Calu3 (cell line): ENCODE measurements at places on chromosomes 3 and 15.
A peak's percentile ranks its signal among the peaks of the same experiment; 100 is the strongest.

- H3K4me1 ChIP-seq: peaks cover 8% of the 10 kb centered on the region
- no peak overlapping the region for H3K27ac ChIP-seq
- H3K4me3 ChIP-seq: no peak overlapping the region
- no peaks in the 10 kb centered on the region for H3K36me3 ChIP-seq
These were observed 320.2 kb upstream of the TBC1D5 start for GRCh38 chr3:18062657-18063025.

GRCh38 chr15:64521726-64522164 lies 61.4 kb downstream of the ZNF609 start:
- DNase-seq: peak; percentile 74
- no peaks in the 10 kb centered on the region for H3K27me3 ChIP-seq
- peak overlapping the region; percentile 68 for H3K27ac ChIP-seq
- no peak overlapping the region for H3K4me3 ChIP-seq

DNA sequence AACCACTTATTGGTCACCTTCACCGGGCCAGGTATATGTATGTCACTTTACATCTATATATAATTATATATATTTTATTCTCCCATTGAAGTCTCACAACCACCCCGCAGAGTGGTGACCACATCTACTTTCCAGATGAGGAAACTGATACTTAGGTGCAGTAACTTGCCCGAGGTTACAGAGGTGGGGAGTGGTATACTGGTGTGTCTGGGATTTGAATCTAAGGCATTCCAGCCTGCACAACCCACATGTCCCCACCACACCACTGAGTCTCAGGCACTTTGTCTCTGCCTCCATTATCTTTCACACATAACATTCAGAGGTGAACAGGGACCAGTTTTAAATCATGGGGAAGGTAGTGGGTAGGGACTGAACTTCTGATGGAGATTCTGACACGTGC lies 261.4 kb downstream of the CTNNB1 start:
- H3K4me3 ChIP-seq: no peak overlapping the region
- H3K36me3 ChIP-seq: no peaks in the 10 kb centered on the region
- DNase-seq: no peak
- no peak overlapping the region for H3K27ac ChIP-seq

- DNase-seq: no peak
- peaks cover 32% of the 10 kb centered on the region for H3K4me1 ChIP-seq
- H3K27me3 ChIP-seq: no peaks in the 10 kb centered on the region
- no peak overlapping the region for H3K27ac ChIP-seq
These were observed 32.6 kb upstream of the RAP2B start for GRCh38 chr3:153129426-153129825.

GRCh38 chr3:79415356-79415755 lies 352.4 kb downstream of the ROBO1 start:
- no peaks in the 10 kb centered on the region for H3K27me3 ChIP-seq
- H3K4me1 ChIP-seq: peaks cover 8% of the 10 kb centered on the region
- H3K4me3 ChIP-seq: no peak overlapping the region
- DNase-seq: no peak

GRCh38 chr15:51117270-51117669 lies 22.6 kb upstream of the TNFAIP8L3 start:
- peaks cover 28% of the 10 kb centered on the region for H3K4me1 ChIP-seq
- no peak for DNase-seq
- no peak overlapping the region for H3K4me3 ChIP-seq
- no peaks in the 10 kb centered on the region for H3K36me3 ChIP-seq
- no peak overlapping the region for H3K27ac ChIP-seq

DNA sequence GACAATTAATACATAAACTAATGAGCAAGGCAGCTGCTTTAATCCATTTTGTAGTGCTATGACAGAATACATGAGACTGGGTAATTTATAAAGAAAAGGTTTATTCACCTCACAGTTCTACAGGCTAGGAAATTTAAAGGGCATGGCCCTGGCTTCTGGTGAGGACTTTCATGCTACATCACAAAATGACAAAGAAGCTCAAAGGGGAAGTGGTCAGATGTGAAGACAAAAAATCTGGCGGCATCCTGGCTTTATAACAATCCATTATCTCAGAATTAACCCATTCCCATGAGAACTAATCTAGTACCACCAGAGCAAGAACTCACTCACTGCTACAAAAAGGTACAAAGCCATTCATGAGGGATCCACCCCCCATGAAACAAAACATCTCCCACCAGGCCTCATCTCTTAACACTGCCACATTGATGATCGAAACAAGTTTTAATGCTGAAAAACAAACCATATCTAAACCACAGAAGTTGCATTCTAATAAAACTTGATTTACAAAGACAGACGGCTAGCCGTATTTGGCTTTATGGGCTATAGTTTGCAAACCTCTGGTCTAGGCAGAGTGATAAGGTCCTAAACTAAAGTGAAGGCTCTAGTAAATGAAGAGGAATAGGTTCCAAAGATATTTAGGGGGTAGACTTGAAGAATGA lies 44.2 kb downstream of the GSK3B start:
- H3K4me1 ChIP-seq: peaks cover 33% of the 10 kb centered on the region
- no peaks in the 10 kb centered on the region for H3K27me3 ChIP-seq
- no peak overlapping the region for H3K27ac ChIP-seq
- no peaks in the 10 kb centered on the region for H3K36me3 ChIP-seq
- no peak for DNase-seq

GRCh38 chr15:51054535-51054934 lies 40.2 kb downstream of the TNFAIP8L3 start:
- DNase-seq: no peak
- H3K27ac ChIP-seq: no peak overlapping the region
- H3K4me1 ChIP-seq: no peaks in the 10 kb centered on the region
- H3K4me3 ChIP-seq: no peak overlapping the region
- H3K36me3 ChIP-seq: no peaks in the 10 kb centered on the region

GRCh38 chr3:119955972-119956371 lies 138.3 kb downstream of the GSK3B start:
- H3K36me3 ChIP-seq: peaks cover under 1% of the 10 kb centered on the region
- DNase-seq: no peak
- H3K27me3 ChIP-seq: no peaks in the 10 kb centered on the region
- no peak overlapping the region for H3K27ac ChIP-seq
- no peaks in the 10 kb centered on the region for H3K4me1 ChIP-seq

DNA sequence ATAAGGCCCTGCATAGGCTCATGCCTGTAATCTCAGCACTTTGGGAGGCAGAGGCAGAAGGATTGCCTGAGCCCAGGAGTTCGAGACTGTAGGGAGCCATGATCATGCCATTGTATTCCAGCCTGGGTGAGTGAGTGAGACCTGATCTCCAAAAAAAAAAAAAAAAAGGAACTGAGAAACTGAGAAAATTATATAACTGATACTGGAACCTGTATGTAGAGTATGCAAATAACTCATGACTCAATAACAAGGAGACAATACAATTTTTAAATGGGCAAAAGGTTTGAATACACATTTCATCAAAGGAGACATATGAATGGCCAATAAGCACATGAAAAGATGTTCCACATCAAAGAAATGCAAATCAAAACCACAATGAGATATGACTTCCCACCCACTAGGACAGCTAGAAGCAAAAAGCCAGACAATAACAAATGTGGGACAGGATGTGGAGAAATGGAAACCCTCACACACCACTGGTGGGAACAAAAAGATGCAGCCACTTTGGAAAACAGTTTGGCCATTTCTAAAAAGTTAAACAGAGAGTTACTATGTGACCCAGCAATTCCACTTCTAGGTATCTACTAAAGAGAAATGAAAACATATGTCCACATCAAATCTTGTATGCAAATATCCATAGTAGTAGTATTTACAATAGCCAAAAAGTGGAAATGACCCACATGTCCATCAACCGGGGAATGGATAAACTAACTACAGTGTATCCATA lies 70.7 kb downstream of the IQSEC1 start:
- H3K4me1 ChIP-seq: peaks cover 15% of the 10 kb centered on the region
- no peaks in the 10 kb centered on the region for H3K27me3 ChIP-seq
- no peaks in the 10 kb centered on the region for H3K36me3 ChIP-seq
- no peak overlapping the region for H3K4me3 ChIP-seq
- DNase-seq: no peak

DNA sequence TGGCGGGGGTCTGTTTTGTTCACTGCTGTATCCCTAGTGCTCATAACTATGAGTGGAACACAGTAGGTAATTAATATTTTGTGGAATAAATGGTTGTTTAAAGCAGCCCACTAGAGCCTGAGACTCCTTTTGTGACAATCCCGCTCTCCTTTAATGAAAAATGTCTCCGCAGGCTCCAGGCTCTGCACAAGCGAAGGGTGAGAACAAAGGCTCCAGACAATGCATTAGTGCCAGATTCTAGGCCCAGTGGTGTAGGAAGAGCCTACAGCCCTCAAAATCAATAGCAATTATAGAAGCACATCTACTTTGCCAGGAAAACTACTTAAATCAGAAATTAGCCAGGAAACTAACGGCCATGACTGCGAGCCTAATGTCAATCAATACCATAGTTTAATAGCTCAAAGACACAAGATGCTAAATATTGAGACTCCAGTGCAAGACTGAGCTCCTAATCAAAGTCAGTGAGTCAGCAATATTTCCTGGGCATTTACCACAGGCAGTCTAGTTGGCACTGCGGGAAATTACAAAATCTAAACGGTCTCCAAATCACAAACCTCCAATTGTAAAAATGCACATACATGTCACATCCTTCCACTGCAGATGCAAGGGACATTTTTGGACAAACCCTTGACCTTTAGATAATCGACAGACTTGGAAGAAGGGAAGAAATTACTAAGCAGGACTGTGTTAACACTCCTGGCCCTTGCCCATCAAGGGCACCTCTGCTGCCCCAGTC lies 2.3 kb downstream of the ANXA2 start:
- H3K27ac ChIP-seq: peak overlapping the region; percentile 99
- peaks cover 13% of the 10 kb centered on the region for H3K27me3 ChIP-seq
- peak overlapping the region; percentile 86 for H3K4me3 ChIP-seq
- no peak for DNase-seq

DNA sequence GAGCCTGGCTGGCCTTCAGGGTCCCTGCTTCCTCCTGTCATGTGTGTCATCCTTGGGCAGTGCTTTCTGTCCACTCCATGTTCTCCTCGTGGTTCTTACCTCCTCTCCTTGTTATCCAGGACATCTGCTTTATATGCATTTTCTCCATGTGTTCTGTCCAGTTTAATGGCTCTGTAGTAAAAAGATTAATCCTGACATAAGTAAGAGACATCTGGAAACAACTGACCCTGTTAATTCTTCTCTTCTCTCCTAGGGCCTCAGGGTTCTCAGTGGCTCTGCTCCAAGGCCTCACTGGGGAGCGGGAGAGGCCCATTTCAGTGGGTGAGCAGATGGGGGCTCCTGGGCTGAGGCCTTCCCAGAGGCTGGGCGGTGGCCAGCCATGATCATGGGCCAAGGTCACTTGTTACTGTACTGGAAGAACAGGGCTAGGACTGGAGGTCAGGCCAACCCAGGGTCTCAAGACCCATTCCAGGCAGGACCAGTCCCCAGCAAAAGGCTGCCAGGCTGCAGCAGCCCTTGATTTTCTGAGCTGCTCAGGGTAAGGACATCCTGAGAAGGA lies 20.2 kb upstream of the CDCP1 start:
- peaks cover 24% of the 10 kb centered on the region for H3K4me1 ChIP-seq
- H3K27ac ChIP-seq: peak overlapping the region; percentile 68
- no peaks in the 10 kb centered on the region for H3K36me3 ChIP-seq
- H3K4me3 ChIP-seq: no peak overlapping the region
- H3K27me3 ChIP-seq: no peaks in the 10 kb centered on the region
- DNase-seq: no peak

DNA sequence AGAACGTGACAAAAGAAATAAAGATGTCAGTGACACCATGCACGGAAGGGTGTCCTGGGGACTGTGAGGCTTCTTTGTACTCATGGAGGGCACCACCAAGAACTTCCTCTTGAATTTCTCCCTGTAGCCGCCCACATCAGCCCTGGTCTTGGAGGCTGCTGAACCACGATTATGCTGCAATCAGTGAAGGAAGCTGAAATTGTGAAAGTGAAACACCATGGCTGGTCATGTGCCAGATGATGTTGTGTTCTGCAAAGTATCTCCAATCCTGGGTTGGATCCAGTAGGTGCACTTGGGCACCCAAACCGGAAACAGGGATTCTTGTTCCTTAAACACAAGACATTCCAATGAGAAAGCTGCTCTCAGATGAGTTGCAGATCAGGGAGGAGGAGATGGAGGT lies 104.4 kb upstream of the GOLGA6L6 start:
- no peak overlapping the region for H3K4me3 ChIP-seq
- no peaks in the 10 kb centered on the region for H3K27me3 ChIP-seq
- H3K27ac ChIP-seq: no peak overlapping the region
- H3K4me1 ChIP-seq: no peaks in the 10 kb centered on the region

GRCh38 chr3:15477951-15478639 lies 43.4 kb downstream of the COLQ start:
- no peaks in the 10 kb centered on the region for H3K36me3 ChIP-seq
- H3K4me1 ChIP-seq: no peaks in the 10 kb centered on the region
- no peak overlapping the region for H3K27ac ChIP-seq
- peaks cover 18% of the 10 kb centered on the region for H3K27me3 ChIP-seq
- no peak for DNase-seq

DNA sequence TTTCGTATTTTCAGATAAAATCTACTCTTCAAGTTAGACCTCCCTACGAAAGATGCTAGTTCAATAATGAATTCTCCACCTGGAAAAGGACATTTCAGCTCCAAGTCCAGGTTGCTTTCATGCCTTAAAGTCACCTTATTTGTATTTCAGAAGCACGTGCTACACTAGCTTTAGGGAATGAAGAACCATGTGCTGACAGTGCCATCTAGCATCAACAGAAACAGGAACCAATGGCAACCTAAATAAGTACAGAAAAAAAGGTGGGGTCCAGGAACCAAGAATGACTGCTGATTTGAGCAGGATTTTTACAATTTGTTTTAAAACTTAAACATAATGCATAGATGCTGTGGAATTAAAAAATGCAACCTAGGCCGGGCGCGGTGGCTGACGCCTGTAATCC lies 77.6 kb upstream of the SNRPN start:
- no peak overlapping the region for H3K4me3 ChIP-seq
- H3K27me3 ChIP-seq: no peaks in the 10 kb centered on the region
- no peaks in the 10 kb centered on the region for H3K36me3 ChIP-seq
- no peak overlapping the region for H3K27ac ChIP-seq
- no peaks in the 10 kb centered on the region for H3K4me1 ChIP-seq

DNA sequence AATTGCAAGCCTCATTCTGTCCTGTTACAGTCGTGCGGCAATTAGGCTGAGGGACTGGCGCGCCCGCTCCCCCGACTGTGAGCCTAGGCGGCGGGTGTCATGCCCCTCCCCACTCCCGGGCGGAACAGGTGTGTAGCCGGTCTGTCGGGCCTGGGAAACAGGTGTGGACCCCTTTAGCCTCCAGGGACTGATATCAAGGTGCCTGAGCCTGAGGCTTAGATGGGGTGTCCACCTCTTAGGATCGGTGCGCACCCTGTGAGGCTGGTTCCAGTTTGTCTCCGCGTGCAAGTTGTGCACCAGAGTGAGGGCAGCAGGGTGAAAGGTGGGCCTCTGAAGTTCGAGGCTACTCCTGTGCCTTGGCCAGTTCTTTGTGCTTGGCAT lies 686 bp downstream of the VPS8 start:
- peaks cover 12% of the 10 kb centered on the region for H3K4me1 ChIP-seq
- H3K27ac ChIP-seq: peak overlapping the region; percentile 14
- no peaks in the 10 kb centered on the region for H3K27me3 ChIP-seq
- H3K4me3 ChIP-seq: peak overlapping the region; percentile 84
- DNase-seq: peak; percentile 36

GRCh38 chr3:44058022-44058867 lies 183.4 kb upstream of the TOPAZ1 start:
- no peaks in the 10 kb centered on the region for H3K36me3 ChIP-seq
- peak; percentile 4 for DNase-seq
- H3K4me3 ChIP-seq: no peak overlapping the region

- no peaks in the 10 kb centered on the region for H3K36me3 ChIP-seq
- H3K4me3 ChIP-seq: no peak overlapping the region
- H3K27ac ChIP-seq: no peak overlapping the region
These were observed 16.4 kb downstream of the EFCC1 start for GRCh38 chr3:129017484-129017899.
